ENCODE measurements at places on chromosomes 2 and 18.

- DNase-seq = no peak
Measured at GRCh38 chr18:78496079-78496478, 483.5 kb upstream of the SALL3 start.

GRCh38 chr2:69013142-69013839, at the start of gene ANTXR1:
TSS of gene ANTXR1 (plus strand) at chr2:69013179. CDS start at chr2:69013500, 321 bp downstream.
- DNase-seq = peak; percentile 79

DNA sequence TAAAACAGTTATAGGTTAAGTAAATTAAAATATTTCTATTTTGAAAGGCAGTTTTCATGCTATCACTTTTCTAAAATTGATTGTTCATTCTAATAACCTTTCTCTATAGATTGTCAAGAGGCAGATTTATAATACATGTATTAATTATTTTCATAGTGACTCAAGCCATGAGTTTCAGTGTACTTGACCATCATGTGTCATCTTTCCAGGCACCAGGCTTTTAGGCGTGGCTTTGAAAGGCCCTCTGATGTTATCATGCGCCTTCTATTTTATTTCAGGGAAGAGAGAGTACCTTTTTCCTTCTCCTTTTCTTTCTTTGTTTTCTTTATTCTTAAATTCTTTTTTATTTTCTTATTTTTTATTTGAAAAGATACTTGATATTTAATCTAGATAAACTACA, 128.3 kb upstream of the ETAA1 start:
- no peak for DNase-seq

DNA sequence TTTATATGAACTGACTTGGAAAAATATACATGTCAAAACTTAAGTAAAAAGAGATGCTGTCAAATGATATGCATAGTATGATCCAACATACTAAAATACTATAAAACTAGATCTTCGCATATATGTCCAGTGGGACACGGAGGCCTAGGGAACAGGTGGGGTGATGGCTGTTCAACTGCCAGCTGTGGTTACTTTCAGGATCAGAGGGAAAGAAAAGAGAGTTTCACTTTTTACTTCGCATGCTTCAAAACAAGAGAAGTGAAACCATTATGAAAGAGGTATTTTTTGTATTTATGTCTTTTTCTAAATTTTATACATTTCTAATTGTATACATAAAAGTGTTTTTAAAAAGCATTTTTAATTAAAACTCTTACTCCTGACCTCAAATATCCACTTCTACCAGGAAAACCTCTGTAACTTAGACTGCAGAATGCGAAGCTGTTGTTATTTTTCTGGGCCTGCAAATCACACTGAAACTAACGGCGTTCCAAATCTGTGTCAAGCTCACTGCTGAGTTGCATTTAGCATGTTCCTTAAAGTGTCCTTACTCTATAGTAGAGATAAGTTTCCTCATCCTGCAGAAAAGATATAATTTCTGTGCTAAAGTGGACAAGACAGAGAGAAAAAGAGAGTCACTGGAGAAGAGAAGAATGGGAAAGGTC, 97.8 kb upstream of the SLC35G4 start:
- no peak for DNase-seq

DNA sequence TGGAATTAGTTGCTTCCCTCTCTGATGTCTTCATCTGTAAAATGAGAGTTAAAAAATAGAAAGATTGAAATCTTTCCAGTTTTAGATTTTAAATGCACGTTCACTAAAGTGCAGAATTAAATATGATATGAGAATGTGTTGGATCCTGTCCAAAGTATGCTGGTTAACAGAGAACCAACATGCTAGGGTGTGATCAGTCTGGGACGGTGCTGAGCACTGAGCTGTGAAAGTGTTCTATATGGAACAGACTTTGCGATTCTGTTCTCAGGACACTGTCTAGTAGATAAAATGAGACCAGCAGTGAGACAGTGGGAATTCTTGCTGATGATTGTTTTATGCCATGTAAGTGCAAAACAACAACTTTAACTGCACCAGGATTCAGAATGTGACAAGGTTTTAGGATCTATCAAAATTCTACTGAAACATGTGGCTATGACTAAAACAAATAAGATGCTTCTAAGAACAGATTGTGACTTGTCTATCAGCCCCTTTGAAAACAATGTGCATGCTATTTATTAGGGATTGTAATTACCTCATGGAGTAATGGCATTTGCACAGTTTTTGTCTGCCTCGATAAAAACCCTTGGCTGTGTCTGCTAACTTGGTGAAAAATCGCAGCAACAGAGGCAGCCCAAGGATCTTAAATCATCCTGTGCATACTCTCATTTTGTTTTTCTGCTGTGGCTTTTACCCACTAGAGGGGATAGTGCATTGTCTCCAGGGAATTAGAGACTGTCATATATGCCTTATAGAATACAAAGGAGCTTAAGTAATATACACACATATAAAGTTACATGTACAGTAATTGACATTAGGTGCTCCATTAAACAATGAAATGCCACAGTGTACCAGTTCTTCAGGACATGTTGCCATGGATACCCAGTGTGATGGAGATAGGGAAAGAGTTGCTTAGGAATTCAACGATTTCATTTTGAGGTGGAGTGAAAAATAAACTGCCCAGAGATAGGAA, 55.1 kb downstream of the MAP3K20 start:
- DNase-seq = no peak

GRCh38 chr2:118148133-118148532, 59.9 kb downstream of the INSIG2 start:
- no peak for DNase-seq

DNA sequence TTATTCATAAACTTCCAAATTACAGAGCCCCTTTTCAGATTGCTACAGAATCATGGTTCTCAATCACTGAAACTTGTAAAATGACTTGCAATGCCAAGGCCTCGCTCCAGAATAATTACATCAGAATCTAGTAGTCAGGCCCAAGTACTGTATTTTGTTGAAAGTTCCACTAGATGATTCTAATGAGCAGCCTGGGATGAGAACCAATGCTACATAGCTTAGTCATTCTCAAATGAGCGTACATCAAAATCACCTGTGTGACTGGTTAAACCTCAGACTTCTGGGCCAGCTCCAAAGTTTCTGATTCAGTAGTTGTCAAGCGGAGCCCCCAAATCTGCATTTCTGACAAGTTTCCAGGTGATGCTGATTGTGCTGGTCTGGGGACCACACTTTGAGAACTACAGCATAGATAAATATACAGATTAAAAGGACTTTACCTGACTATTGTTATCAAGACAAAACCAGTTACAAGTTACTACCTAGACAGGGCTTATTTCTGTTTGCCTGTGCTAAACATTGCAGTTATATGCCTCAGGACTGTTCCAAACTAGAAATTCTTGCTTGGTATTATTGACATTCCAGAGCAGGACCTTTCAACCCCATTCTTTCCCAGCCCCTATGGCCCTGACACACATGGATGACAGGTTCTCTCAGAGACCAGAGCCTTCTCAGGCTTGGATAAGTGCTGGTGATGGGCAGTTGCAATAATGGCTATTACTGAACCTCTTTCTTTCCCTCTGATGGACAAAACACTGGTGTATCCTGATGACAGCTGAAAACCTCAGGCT, 83.1 kb downstream of the UPP2 start:
- no peak for DNase-seq

- DNase-seq = no peak
Measured at GRCh38 chr2:33784488-33784887, 185.4 kb upstream of the FAM98A start.

- no peak for DNase-seq
Measured at GRCh38 chr2:149027590-149028250, 10.8 kb upstream of the LYPD6B start.

DNA sequence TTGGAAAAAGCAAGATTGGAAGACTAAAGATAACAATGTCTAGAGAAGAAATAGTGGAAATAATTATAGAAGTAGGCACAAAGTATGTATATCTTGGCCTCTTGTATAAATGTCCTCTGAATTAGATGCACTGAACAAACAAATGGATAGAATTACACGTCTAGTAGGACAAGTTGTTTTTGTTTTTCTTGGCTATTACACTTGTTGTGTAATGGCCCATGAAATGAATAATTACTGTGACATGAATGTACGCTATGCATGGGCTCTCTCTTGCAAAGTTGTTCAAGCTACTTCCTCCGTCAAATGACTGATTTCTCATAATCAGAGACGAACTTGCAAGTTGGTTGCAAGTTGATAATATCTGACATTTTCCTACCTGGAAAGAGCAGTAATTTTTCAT, 126.2 kb downstream of the PDE1A start:
- no peak for DNase-seq

GRCh38 chr2:203583701-203584100, 48.6 kb upstream of the RAPH1 start:
- DNase-seq = no peak

- no peak for DNase-seq
Measured at GRCh38 chr2:44652701-44653100, 288.8 kb upstream of the SIX3 start.

- no peak for DNase-seq
Measured at GRCh38 chr2:191383486-191383885, 138.3 kb downstream of the MYO1B start.

DNA sequence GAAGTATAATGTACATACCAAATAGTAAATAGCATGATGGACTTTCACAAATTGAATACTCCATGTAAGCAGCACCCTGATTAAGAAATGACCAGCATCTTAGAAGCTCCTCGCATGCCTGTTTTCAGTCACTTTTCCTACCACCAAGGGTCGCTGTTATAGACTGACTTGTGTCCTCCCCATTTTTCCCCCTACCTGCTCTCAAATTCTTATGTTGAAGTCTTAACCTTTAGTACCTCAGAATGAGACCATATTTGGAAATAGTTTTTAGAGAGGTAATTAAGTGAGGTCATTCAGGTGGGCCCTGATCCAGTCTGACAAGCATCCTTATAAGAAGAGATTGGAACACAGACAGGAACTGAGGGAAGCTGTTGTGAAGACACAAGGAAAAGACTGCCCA, 125.9 kb downstream of the LYPD6 start:
- DNase-seq = no peak
